Omental fat pad (tissue), 4 donors: ENCODE measurements at places on chromosomes 11 and 22.
A peak's percentile ranks its signal among the peaks of the same experiment; 100 is the strongest.

- DNase-seq = no peak
Observed at GRCh38 chr11:16160146-16160545, 196.2 kb downstream of the SOX6 start.

DNA sequence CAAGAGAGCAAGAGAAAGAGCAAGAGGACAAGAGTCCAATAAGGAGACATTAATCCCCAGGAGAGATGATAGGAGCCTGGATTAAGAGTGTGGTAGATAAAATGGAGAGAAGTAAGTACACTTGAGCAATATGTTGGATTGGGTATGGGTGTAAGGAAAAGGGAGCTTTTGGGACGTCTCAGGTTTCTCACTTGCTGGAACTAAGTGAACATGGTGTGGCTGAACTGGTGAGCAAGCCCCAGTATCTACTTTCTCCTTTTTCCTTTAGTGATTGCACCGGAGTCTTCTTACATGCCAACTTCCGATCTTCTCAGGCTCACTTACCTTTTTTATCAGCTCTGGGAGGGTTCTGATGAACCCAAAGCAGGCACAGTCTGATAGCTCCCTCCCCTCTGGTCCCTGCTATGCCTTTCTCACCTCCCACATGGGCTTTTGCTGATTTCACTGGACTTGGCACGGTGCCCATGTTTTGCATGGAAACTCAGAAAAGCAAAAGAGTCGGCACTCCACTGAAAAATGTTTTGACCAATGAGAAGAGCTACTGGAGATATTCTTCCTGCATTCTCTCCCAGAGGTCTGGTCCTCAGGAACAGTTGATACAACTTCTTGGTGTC is 14.5 kb upstream of the APLNR start:
- peak; percentile 53 for DNase-seq

DNA sequence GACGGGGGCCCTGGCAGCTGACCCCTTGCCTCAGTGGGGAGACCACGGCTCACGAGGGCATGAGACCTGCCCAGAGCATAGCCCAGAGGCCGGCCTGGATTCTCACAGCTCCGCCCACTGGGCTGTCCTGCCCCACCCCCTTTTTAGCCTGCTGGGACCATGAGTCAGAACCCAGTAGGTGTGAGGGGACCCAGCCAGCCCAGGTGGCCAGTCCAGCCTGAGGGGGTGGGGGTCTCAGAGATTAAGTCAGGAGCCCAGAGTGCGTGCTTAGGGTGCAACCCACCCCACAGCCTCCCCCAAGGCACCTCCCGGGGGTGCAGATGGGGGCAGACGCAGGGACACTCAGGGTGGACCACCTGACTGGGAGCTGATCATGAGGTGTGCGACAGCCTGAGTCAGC is 40.1 kb upstream of the PPARA start:
- no peak for DNase-seq

GRCh38 chr11:32920570-32920969 is 28.0 kb downstream of the QSER1 start:
- DNase-seq = no peak

DNA sequence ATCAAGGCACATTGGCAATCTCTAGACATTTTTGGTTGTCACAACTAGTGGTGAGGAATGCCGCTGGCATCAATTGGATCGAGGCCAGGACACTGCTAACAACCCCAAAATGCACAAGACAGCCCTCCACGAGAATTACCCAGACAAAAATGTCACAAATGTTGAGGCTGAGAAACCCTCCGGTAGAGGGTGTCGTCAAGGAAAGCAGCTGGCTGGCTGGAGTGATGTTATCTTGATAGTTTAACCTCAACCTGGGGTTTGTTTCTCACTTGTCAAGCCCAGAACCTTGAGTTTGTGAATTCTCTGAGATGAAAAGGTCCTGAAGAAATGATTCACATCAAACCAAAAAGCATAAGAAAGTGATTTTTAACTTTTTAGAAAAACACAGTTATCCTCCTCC is 21.1 kb upstream of the TMPRSS13 start:
- DNase-seq = no peak

DNA sequence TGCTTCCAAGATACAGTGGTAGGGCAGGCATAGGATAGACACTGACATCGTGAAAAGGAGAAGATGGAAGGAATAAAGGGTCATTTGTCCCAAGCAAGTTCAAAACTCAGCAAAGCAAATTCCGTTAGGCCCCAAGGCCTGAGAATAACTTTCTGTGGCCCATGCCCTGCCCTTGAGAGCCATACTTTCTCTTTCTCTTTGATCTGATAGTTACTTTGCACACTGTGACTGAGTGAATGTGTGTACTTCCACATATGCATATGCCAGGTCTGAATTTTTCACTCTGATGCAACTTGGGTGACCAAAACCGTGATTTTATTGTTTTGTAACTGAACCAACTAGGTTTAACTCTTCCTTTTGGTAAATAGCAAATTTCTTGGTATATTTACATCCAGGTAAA is 371.5 kb downstream of the RAB38 start:
- no peak for DNase-seq

GRCh38 chr11:15333407-15333806 is 218.7 kb downstream of the INSC start:
- no peak for DNase-seq

- no peak for DNase-seq
Observed at GRCh38 chr11:119493712-119494111, 70.7 kb upstream of the THY1 start.

DNA sequence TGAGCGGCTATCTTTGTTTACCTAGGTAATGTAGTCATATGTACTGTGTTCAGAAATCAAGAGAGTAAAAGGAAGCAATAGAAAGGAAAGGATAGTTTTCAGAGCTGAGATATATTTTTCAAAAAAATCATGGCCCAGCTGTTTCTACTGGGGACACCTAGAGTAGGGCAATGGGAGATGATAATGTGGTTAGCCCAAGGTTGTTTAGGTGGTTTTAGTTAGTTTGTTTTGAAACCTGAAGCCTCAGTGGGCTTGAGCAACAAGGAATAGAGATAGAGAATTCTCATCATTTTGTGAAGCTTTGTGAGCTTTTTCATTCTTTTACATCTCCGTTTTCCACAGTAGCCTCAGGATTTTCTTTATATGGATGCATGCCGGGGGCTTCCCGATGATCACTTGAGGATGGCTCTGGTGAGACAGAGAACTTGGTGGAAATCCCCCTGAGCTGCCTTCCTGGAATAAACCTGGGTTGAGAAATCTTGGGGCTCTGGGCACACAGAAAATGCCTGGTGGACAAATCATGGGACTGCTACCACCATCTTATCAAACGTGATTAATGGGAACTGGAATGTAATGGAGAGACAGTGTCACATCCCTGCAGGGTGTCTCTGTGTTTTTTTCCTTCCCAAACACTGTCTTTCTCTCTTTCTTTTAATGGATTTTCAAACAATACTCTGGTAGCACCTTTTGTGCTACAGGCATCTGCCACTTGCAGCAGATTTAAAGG is 49.0 kb downstream of the ARHGAP42 start:
- no peak for DNase-seq

- no peak for DNase-seq
Observed at GRCh38 chr11:131511794-131512193, 141.4 kb downstream of the NTM start.

- DNase-seq = no peak
Observed at GRCh38 chr22:42939941-42940653, 74.9 kb downstream of the PACSIN2 start.

- DNase-seq = peak; percentile 39
Observed at GRCh38 chr11:35487532-35488078, 37.8 kb downstream of the PAMR1 start.

GRCh38 chr11:83681906-83682610 is 395.9 kb upstream of the CCDC90B start:
- DNase-seq = no peak

DNA sequence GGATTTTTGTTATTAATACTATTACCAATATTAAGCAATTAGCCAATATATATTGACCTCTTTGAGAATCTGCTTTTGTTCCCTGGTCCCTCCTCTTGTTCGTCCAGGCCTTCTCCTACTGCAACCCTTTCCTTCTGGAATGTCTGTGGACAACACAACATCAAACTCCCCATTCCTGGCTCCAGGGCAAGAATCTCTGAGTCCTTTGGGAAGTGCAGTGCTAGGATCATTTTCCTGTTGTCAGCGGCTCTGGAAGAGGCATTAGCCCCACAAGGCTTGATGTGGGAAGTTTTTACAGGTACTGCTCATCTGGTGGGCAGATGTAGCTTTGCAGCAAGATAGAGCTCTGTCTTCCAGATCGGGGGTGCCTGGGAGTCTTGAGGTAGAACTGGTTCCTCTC is 74.3 kb downstream of the RPUSD4 start:
- no peak for DNase-seq

DNA sequence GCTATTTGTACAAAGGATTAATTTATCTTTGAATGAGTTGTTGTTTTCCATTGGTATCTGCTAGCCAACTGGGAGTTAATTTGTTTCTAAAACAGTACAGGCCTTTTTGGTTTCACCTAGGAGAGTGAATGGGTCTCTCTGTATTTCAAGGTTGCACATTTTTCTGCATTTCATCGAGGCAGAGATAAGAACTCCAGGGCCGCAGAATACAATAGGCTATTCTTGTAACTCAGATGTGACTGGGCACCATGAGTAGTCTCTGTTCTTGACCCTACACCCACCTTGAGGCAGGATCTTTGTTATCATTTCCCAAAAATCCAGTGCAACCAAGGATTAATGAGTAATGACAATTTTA is 51.7 kb upstream of the OR9Q1 start:
- DNase-seq = no peak

DNA sequence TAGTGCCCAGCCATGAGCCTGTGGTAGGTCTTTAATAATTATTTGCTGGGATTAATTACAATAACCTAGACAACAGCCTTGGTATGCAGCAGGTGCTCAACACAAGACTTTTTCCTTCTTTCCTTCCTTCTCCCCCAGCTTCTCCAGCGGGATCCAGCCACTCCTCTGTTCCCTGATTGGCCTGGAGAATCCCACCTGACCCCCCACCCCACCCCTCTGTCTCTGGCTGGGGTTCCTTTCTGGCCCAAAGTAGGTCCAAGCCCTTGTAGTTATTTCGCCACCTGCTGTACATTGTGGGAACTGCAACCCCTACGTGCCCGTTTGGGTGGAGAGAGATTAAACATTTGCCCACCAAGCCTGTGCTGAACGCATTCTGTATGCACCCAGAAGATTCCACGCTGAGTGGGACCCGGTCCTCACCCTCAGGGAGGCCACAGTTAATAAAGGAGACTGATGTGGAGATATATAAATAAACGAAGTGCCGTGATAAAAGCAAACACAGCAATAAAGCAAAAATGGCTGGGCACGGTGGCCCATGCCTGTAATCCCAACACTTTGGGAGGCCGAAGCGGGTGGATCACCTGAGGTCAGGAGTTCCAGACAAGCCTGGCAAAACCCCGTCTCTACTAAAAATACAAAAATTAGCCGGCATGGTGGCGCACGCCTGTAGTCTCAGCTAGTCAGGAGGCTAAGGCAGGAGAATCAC is 32.1 kb upstream of the DGKZ start:
- DNase-seq = peak; percentile 76

DNA sequence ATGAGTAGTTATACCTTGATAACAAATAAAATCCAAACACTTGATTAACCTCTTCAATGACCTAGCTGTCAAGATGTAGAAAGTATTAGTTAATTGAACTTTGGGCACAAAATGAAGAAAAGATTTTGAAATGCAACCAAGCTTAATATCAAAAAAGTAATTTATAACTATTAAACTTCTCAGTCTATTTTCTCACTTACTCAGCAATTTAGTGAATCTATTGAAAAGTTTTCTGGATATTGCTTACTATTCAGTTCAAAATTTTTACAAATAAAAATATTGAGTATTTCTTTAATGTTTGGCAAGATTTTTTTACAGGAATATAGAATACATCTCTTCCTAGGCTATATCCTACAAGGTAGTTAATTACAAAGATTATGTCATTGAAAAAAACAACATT is 192.5 kb downstream of the GRIA4 start:
- no peak for DNase-seq

- no peak for DNase-seq
Observed at GRCh38 chr11:123219066-123219690, 24.1 kb upstream of the CLMP start.

DNA sequence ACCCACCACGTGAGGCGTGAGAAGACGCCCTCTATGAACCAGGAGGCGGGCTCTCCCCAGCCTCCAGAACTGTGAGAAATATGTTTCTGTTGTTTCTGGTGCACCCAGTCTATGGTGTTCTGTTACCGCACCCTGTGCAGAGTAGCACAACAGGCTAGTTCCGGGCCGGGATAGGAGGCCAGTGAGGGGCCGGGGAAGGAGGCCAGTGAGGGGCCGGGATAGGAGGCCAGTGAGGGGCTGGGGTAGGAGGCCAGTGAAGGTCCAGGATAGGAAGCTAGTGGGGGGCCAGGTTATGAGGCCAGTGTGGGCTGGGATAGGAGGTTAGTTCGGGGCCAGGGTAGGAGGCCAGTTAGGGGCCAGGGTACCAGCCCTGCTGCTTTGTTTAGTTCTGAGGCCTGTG is 204.6 kb downstream of the BARX2 start:
- no peak for DNase-seq

- DNase-seq = no peak
Observed at GRCh38 chr22:26066534-26066933, 102.7 kb upstream of the SEZ6L start.

- peak; percentile 42 for DNase-seq
Observed at GRCh38 chr11:120208777-120209176, 2.1 kb upstream of the OAF start.

GRCh38 chr11:43278193-43278956 is 33.4 kb upstream of the API5 start:
- DNase-seq = no peak

GRCh38 chr22:36435516-36436415 is 45.7 kb downstream of the TXN2 start:
- DNase-seq = no peak

DNA sequence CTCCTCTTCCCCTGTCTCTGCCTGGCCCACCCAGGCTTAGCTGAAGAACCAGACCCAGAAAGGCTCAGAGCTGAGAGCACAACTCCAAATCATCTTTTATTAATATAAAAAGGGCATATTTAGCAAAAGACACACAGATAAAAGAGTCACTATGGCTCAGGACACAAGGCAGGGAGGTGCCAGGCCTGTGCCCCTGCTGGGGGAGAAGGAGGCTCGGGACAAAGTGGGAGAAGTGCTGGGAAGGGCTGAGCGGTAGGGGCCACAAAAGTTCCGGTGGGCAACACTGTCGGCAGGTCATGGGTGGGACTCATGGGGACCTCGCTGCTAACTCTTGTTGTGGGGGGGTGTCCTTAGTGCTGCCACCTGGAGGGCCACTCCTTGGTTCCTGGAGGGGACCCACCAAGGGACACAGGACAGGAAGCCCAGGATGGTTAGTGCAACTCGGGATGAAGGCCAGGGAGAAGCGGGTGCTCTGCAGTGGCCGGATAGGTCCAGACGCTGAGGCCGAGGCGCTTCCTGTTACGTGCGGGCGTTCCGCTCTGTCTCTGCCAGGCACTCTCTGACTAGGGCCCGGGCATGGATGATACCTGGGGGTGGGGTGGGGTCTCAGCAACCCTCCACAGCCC is 1.4 kb upstream of the PITPNM1 start:
- no peak for DNase-seq

DNA sequence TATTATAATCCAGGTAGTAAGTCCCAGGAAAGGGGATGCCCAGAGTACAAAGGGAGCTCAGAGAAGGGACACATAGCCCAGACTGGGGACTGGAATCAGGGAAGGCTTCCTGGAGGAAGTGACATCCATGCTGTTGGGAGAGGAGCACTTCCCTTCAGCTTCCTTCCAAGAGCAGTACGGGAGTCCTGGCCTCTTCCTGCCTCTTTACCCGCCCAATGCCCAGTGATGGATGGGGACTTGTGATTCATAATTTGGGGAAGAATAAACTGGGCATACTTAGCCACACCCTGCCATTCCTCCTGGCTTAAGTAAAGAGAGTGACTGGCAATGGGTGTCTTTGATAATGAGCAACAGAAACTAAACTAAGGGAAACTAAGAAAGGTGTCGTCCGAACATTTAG is 11.5 kb downstream of the C11orf91 start:
- DNase-seq = no peak
